ENCODE measurements at places on chromosomes 7 and 10. TPM values are rescaled to one million over a fixed set of nuclear protein-coding genes. Genes with fewer than 3 reads are reported as not detected.

Gene MMRN2
- 94.8 TPM for total RNA-seq

Gene PCLO
- 0.26 TPM for total RNA-seq

Gene ANKIB1
- total RNA-seq, result 27.4 TPM

Gene STEAP4
- 21.2 TPM for total RNA-seq

Gene FERD3L
- total RNA-seq, result not detected

Gene WNT2
- total RNA-seq, result 2.3 TPM

Gene SLK
- total RNA-seq, result 39.5 TPM

Gene ACHE
- 18.2 TPM for total RNA-seq

Gene TSPAN15
- 18.6 TPM for total RNA-seq

Gene SORCS1
- total RNA-seq, result 0.26 TPM

Gene SRI
- 22.4 TPM for total RNA-seq

Gene LIPM
- total RNA-seq, result not detected

Gene SPDYE5
- total RNA-seq, result not detected

Gene SNX13
- total RNA-seq, result 222 TPM

Gene NOD1
- total RNA-seq, result 10.9 TPM

Gene SOSTDC1
- not detected for total RNA-seq

Gene PLPP4
- not detected for total RNA-seq

Gene ARID5B
- 57.9 TPM for total RNA-seq

Gene NODAL
- not detected for total RNA-seq

Gene RBP3
- not detected for total RNA-seq

Gene TMEM213
- not detected for total RNA-seq

Gene MYH16
- total RNA-seq, result not detected

Gene ABCA13
- 0.26 TPM for total RNA-seq

Gene GARIN1A
- total RNA-seq, result not detected

Gene MSANTD7
- 3.2 TPM for total RNA-seq

Gene BTBD16
- 0.46 TPM for total RNA-seq

Gene OR2A12
- total RNA-seq, result not detected

Gene LRRC61
- total RNA-seq, result 5.9 TPM

Gene LLCFC1
- not detected for total RNA-seq

Gene UROS
- total RNA-seq, result 28.2 TPM

Gene GNGT1
- total RNA-seq, result not detected

Measured in uterus (tissue), 4 donors.